Smooth muscle cell of the coronary artery (primary cell): ENCODE measurements at places on chromosomes 16 and 17. TPM values are rescaled to one million over a fixed set of nuclear protein-coding genes. Genes with fewer than 3 reads are reported as not detected.

RTN4RL1 gene
- total RNA-seq: under 0.01 and 0.23 TPM in 2 replicates

HEATR9 gene
- not detected in 2 replicates for total RNA-seq

CORO6 gene
- 3.5 and 9.4 TPM in 2 replicates for total RNA-seq

UNKL gene
- total RNA-seq: 5.3 and 9.7 TPM in 2 replicates
